ENCODE measurements at places on chromosomes 1 and 21.

GRCh38 chr1:183693521-183693920, 40.4 kb upstream of the APOBEC4 start:
- DNase-seq, result no peak

- DNase-seq, result no peak
Observed at GRCh38 chr1:53693773-53694717, 44.9 kb downstream of the GLIS1 start.

- DNase-seq, result no peak
Observed at GRCh38 chr1:183694066-183694465, 41.0 kb upstream of the APOBEC4 start.

GRCh38 chr1:172149346-172149745, 271.1 kb upstream of the C1orf105 start:
- DNase-seq, result no peak

All from activated CD4-positive, alpha-beta T cell treated with anti-CD3 and anti-CD28 coated beads for 1 hour (primary cell).